Pancreas (tissue), 10 donors: ENCODE measurements at places on chromosomes 16 and 17. TPM values are rescaled to one million over a fixed set of nuclear protein-coding genes. Genes with fewer than 3 reads are reported as not detected.

FAM117A gene
- polyA plus RNA-seq = 5.3 TPM

TPSD1 gene
- polyA plus RNA-seq = 0.26 TPM

STAC2 gene
- 0.11 TPM for polyA plus RNA-seq

MMP28 gene
- polyA plus RNA-seq = 3.0 TPM

TBC1D3B gene
- 3.9 TPM for polyA plus RNA-seq

ODAD4 gene
- 4.1 TPM for polyA plus RNA-seq

OR3A3 gene
- polyA plus RNA-seq = not detected

SHBG gene
- 0.82 TPM for polyA plus RNA-seq

GUCY2D gene
- polyA plus RNA-seq = 0.04 TPM

HBA2 gene
- polyA plus RNA-seq = 6.1 TPM

BICDL2 gene
- polyA plus RNA-seq = 325 TPM

ABCC11 gene
- polyA plus RNA-seq = 0.19 TPM

RNU2-1 gene
- not detected for polyA plus RNA-seq

DNAH9 gene
- polyA plus RNA-seq = 0.53 TPM

USP43 gene
- 5.1 TPM for polyA plus RNA-seq

SHCBP1 gene
- polyA plus RNA-seq = 0.35 TPM

TEDC2 gene
- polyA plus RNA-seq = 1.1 TPM

COA3 gene
- 130 TPM for polyA plus RNA-seq

KRT33B gene
- not detected for polyA plus RNA-seq

KRT39 gene
- not detected for polyA plus RNA-seq

HOXB6 gene
- 1.8 TPM for polyA plus RNA-seq

SPN gene
- polyA plus RNA-seq = 0.16 TPM

SLC38A8 gene
- 0.49 TPM for polyA plus RNA-seq

SLC12A3 gene
- polyA plus RNA-seq = 0.05 TPM

TMEM114 gene
- polyA plus RNA-seq = not detected

OR3A2 gene
- not detected for polyA plus RNA-seq

ATP2A3 gene
- polyA plus RNA-seq = 52.9 TPM

PLXDC1 gene
- 1.8 TPM for polyA plus RNA-seq

KCNJ16 gene
- 65.2 TPM for polyA plus RNA-seq

CCL7 gene
- polyA plus RNA-seq = not detected

MT1A gene
- polyA plus RNA-seq = 66.7 TPM

ABCA10 gene
- 18.5 TPM for polyA plus RNA-seq

KIF2B gene
- not detected for polyA plus RNA-seq

ACSM2A gene
- polyA plus RNA-seq = not detected

CMTM1 gene
- 0.46 TPM for polyA plus RNA-seq

RAB34 gene
- polyA plus RNA-seq = 11.7 TPM

CCL8 gene
- not detected for polyA plus RNA-seq

GCGR gene
- polyA plus RNA-seq = 22.7 TPM

ZFHX3 gene
- 2.5 TPM for polyA plus RNA-seq

ADAD2 gene
- 3.8 TPM for polyA plus RNA-seq

MYL11 gene
- 0.30 TPM for polyA plus RNA-seq
